ENCODE measurements at places on chromosomes 16 and 17.

DNA sequence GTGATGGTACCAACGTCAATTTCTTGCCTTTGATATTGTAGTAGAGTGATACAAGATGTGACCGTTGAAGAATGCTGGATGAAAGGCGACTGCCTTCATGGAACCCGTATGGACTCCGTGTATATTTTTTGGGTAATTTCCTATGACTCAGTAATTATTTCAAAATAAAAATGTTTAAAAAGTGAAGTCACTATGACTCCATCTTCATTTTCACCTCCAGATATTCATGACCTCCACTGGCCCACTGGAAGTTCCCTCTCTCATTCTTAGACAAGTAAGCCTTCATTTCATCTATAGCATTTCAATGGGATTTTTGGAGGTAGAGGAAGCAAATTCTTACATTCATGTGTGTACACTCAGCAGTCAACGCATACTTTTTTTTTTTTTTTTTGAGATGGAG is 111.8 kb upstream of the NUDT7 start:
- no peak for DNase-seq
- no peaks in the 10 kb centered on the region for H3K36me3 ChIP-seq
- no peak overlapping the region for H3K27ac ChIP-seq
- H3K4me1 ChIP-seq, result no peaks in the 10 kb centered on the region

DNA sequence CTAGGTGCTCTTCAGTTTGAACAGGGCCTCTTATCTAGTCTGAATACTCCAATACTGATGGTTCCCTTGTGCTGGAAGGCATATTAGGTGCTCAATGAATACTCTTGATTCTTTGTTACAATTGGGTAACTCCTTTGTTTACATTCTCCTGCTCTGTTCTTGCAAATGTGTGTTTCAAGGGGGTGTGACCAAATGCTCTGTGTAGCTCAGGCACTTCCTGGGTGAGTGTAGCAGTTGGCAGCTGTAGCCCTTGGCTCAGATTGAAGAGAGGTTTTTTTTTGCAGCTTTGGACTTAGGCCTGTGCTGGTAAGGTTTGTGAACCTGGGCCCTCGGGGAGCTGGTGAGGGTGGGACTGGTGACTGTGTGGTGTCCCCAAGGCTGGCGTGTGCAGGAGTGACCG is 20.2 kb downstream of the TBCD start:
- H3K27me3 ChIP-seq, result no peaks in the 10 kb centered on the region
- H3K4me1 ChIP-seq, result peaks cover 5% of the 10 kb centered on the region
- H3K27ac ChIP-seq, result no peak overlapping the region
- H3K36me3 ChIP-seq, result peaks cover 50% of the 10 kb centered on the region

- H3K27ac ChIP-seq, result no peak overlapping the region
- peaks cover 2% of the 10 kb centered on the region for H3K4me1 ChIP-seq
- peaks cover 23% of the 10 kb centered on the region for H3K27me3 ChIP-seq
Observed at GRCh38 chr17:4748686-4749085, 9.0 kb upstream of the CXCL16 start.

DNA sequence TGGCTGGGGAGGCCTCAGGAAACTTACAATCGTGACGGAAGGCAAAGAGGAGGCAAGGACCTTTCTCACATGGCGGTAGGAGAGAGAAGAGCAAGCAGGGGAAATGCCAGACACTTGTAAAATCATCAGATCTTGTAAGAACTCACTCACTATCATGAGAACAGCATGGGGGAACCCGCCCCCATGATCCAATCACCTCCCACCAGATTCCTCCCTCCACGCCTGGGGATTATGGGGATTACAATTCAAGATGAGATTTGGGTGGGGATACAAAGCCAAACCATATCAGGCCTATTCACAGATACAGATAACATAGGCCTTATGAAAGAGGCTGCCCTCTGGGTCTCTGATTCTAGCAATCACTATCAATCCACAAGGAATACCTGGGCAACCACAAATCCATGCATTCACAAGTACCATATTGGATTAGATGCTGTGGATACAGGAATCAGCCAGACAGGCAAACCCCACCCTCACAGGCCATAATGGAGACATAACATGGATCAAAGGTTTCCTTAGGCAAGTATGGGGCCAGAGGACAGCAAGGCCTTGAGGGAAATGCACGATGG is 284.9 kb downstream of the SOX9 start:
- DNase-seq, result no peak
- H3K27ac ChIP-seq, result no peak overlapping the region
- no peaks in the 10 kb centered on the region for H3K36me3 ChIP-seq
- no peak overlapping the region for H3K4me3 ChIP-seq

DNA sequence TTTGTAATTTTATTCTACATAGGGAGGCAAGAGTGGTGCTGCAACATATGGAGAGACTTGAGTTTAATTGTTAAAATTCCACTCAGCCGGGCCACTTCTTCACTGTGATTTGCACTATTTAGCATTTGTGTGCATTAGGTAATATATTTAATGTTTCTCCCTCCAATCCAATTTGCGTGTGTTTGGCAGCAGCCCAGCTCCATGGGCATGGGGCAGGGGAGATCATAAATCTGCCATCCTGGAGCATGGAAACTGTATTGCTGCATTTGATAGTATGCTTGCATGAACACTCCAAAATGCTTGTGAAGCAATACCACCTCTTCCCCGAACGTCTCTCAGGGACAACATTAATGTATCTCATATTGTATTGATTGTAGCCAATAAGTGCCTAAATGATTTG is 339.1 kb upstream of the RBFOX1 start:
- H3K36me3 ChIP-seq, result no peaks in the 10 kb centered on the region
- no peak for DNase-seq
- no peaks in the 10 kb centered on the region for H3K4me1 ChIP-seq
- no peak overlapping the region for H3K27ac ChIP-seq
- H3K27me3 ChIP-seq, result no peaks in the 10 kb centered on the region

DNA sequence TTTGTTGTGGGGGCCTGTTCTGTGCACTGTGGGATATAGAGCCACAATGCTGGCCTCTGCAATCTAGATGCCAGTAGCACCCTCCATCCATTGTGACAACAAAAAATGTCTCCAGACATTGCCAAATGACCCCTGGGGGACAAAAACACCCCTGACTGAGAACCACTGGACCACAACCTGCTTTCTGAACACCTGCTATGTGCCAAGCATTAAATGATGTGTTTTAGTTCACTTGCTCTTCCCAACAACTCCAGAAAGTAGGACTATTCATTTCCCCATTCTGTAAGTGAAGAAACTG is 367.0 kb upstream of the ERCC4 start:
- no peaks in the 10 kb centered on the region for H3K36me3 ChIP-seq
- no peak overlapping the region for H3K4me3 ChIP-seq
- H3K4me1 ChIP-seq, result no peaks in the 10 kb centered on the region
- no peak overlapping the region for H3K27ac ChIP-seq
- DNase-seq, result no peak

DNA sequence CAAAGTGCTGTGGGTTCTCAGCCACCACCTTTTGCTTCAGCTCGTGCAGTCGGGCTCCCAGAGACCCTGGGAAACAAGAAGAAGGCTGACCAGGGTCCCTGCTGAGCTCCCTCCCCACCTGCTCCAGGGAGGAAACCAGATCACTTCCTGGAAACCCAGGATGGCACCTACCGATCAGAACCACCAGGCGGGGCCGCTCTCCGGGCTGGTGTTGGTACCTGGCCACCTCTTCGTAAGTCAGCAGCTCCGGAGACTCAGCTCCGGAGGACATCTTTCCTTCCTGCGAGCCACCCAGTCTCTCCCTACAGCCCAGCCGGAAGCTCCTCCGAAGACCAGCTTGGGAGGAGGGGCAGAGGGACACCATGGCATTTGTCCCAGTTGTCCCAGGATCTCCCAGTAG is 18.9 kb downstream of the MPP3 start:
- no peak overlapping the region for H3K4me3 ChIP-seq
- H3K27me3 ChIP-seq, result no peaks in the 10 kb centered on the region
- H3K27ac ChIP-seq, result no peak overlapping the region

GRCh38 chr17:39966771-39967170 is 4.0 kb downstream of the GSDMA start:
- H3K4me3 ChIP-seq, result no peak overlapping the region
- H3K27me3 ChIP-seq, result no peaks in the 10 kb centered on the region
- H3K27ac ChIP-seq, result no peak overlapping the region
- no peaks in the 10 kb centered on the region for H3K36me3 ChIP-seq
- DNase-seq, result no peak
- no peaks in the 10 kb centered on the region for H3K4me1 ChIP-seq

DNA sequence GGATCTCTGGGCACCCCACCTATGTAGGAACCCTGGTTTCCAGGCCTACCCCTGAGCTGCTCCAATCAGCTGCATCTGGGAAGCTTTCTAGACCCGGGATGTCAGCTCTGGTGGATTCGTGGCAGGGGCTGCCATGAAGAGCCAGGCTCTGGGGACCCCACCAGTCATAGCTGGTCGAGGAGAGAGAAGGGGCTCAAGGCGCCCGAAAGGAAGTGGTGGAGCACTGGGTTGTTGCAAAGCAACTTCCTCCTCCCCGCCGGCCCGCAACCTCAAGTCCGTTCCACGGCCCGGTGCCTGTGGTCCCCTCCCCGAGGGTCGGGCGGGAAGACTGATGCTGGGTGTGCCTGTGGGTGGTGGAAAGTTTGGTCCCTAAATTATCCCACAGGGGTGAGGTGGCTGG is 10.2 kb downstream of the TBKBP1 start:
- no peak overlapping the region for H3K4me3 ChIP-seq
- H3K27me3 ChIP-seq, result no peaks in the 10 kb centered on the region
- DNase-seq, result no peak
- H3K36me3 ChIP-seq, result peaks cover 4% of the 10 kb centered on the region
- H3K27ac ChIP-seq, result no peak overlapping the region
- H3K4me1 ChIP-seq, result peaks cover 47% of the 10 kb centered on the region

DNA sequence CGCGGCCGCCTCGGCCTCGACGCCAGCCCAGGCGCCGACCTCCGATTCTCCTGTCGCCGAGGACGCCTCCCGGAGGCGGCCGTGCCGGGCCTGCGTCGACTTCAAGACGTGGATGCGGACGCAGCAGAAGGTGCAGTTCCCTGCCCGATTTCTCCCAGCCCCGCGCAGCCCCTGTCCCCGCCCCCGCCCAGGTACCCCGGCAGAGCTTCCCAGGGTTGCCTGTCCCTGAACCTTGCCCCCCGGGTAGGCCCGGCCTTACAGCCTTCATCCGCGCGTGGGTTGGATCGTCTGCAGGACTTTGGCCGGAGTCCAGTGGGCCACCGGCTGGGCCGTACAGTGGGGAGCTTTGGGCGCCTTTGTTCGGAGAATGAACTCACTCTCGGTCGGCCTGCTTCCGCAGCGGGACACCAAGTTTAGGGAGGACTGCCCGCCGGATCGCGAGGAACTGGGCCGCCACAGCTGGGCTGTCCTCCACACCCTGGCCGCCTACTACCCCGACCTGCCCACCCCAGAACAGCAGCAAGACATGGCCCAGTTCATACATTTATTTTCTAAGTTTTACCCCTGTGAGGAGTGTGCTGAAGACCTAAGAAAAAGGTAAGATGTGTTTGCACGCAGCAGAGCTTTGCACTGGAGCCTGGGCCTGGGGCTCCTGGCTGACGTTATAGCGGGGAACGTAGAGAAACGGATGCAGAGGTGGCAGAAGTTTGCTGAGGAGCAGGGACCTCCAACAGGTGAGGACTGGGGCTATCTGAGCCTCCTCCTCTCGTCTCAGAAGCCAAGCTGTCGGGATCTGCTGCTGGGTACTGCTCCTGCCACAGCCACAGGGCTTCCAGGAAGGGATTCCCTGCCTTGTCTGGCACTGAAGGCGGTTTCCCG is 593 bp downstream of the GFER start:
- peak overlapping the region; percentile 66 for H3K4me3 ChIP-seq
- H3K36me3 ChIP-seq, result peaks cover 14% of the 10 kb centered on the region
- DNase-seq, result no peak
- peaks cover 12% of the 10 kb centered on the region for H3K27me3 ChIP-seq
- H3K27ac ChIP-seq, result peak overlapping the region; percentile 62
- H3K4me1 ChIP-seq, result peaks cover 13% of the 10 kb centered on the region

DNA sequence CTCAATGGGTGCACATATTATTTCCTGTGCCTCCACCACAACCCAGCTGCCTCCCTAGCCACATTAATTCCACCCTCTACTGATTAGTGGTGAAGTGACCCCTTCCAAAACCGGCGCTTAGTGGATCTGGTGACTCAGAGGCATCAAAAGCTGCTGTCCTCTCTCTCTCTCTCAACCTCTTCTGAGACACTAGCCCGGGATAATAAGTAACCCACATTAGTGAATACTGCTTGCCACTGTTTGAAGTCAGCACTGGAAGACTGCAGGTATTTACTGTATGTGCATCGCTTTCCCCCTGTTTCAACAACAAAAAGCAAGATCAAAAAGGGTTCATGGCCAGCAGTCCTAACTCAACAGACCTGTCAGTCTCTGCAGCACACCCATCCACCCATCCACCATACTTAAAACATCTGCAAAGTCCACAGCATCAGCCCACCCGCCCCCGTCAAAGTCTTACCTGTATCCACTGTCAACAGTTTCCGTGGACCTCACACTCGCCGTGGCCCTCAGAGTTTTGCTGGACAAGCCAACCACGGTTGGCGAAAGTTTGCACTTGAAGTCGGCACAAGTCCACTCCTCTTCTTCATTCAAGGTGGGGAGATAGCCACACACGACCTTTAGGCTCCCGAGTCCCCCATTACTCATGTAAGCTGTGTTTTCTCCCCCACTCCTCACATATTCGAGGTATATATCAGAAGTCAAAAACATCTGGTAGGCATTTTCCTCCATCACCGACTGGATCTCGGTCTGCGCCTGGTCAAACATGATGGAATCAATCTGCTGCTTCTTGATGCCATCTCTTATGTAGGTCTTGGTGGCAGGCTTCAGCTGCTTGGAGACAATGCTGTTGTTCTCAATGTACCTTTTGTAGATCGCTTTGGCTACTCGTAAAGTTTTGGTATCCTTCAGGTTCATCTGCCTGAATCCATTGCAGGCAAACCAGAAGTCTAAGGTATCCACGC is 3.8 kb downstream of the AXIN2 start:
- H3K27ac ChIP-seq, result no peak overlapping the region
- no peaks in the 10 kb centered on the region for H3K27me3 ChIP-seq
- DNase-seq, result no peak
- H3K4me1 ChIP-seq, result peaks cover 13% of the 10 kb centered on the region
- peak overlapping the region; percentile 98 for H3K4me3 ChIP-seq
- no peaks in the 10 kb centered on the region for H3K36me3 ChIP-seq

DNA sequence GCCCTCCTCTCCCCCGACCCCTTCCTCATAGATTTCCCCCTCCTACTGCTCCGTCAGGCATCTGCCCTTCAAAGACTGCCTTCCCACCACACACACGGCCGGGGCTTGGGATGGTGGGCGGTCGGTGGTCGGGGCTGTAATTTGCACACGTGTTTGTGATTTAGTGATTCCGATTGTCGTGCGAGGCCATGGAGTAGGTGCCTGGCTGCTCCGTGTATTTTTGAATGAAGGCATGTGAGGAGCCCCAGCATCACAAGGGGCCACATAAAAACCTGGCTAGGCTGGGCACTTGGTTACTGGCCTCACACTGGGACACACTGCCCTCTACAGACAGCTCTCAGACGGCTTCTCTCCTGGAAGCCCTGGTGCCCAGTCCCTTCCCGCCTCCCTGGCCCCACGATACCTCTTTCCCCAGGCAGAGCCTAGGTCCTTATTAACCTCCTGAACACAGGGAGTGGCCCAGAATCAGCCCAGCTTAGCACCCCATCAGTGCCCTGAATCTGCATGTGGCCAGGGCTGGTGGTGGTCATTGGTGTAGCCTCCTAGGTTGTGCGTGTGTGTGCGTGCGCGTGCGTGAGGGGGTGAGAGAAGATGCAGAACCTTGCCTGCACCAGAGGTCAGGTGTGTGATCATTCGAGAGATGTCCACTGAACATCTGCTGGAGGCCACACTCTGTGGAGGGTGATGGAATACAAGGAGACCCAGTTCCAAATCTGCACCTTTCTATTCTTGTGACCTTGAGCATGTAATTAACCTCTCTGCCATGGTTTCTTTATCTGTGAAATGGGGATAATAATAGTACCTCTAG is 1.3 kb upstream of the SOCS1 start:
- peaks cover 36% of the 10 kb centered on the region for H3K4me1 ChIP-seq
- H3K27ac ChIP-seq, result peak overlapping the region; percentile 97
- peak overlapping the region; percentile 63 for H3K4me3 ChIP-seq
- no peaks in the 10 kb centered on the region for H3K36me3 ChIP-seq
- no peaks in the 10 kb centered on the region for H3K27me3 ChIP-seq
